ENCODE measurements at places on chromosomes 3 and 15.

DNA sequence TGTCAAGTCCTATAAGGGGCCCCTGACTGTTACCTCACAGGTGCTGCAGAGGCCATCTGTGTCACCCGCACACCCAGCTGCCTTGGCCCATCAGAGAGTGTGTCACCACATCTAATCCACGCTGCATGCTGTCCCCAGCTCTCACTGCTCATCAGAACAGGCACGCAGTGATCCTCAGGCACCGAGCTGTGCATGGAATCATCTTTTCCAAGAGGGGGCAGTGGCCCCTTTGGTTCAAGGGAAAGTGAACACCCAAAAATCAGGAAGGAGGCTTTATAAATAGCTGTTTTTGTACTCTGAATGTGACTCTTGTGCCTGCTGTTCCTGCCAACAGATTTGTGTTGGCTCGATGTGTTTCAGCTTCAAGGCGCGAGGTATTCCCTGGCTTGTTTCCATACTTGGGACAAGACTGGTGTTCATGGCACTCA, 110.3 kb upstream of the ETV5 start:
- H3K4me3 ChIP-seq: no peak overlapping the region
- peaks cover 48% of the 10 kb centered on the region for H3K4me1 ChIP-seq
- no peaks in the 10 kb centered on the region for H3K36me3 ChIP-seq

GRCh38 chr15:98358971-98359370, 289.4 kb upstream of the IGF1R start:
- H3K4me1 ChIP-seq: no peaks in the 10 kb centered on the region
- H3K4me3 ChIP-seq: no peak overlapping the region
- H3K27ac ChIP-seq: no peak overlapping the region
- no peaks in the 10 kb centered on the region for H3K36me3 ChIP-seq
- DNase-seq: no peak

DNA sequence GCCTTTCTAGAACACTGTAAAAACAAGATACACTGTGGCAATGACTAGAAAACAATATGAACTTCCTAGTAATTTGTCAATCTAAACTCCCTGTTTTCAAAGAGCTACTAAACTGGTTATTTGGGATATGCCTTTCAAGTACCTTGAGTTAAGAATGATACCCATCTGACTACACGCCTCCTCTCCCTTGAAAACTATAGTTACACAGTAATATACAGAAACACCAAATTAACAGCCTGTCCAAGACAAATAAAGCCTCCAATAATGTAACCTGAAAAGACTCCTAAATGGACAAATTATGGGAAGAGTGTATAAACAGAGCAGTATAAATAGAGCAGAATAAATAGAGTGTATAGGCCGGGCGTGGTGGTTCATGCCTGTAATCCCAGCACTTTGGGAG, 70.1 kb downstream of the SMARCC1 start:
- no peaks in the 10 kb centered on the region for H3K27me3 ChIP-seq
- no peak overlapping the region for H3K4me3 ChIP-seq
- H3K36me3 ChIP-seq: peaks cover 36% of the 10 kb centered on the region
- H3K4me1 ChIP-seq: no peaks in the 10 kb centered on the region
- DNase-seq: no peak
- no peak overlapping the region for H3K27ac ChIP-seq

GRCh38 chr3:57778494-57778893, 22.4 kb downstream of the SLMAP start:
- no peak for DNase-seq
- no peaks in the 10 kb centered on the region for H3K27me3 ChIP-seq
- H3K27ac ChIP-seq: no peak overlapping the region
- H3K36me3 ChIP-seq: no peaks in the 10 kb centered on the region

GRCh38 chr3:133371676-133372075, 28.2 kb upstream of the BFSP2 start:
- no peak overlapping the region for H3K27ac ChIP-seq
- H3K4me1 ChIP-seq: peaks cover 9% of the 10 kb centered on the region
- no peaks in the 10 kb centered on the region for H3K27me3 ChIP-seq
- no peak overlapping the region for H3K4me3 ChIP-seq
- DNase-seq: no peak
- no peaks in the 10 kb centered on the region for H3K36me3 ChIP-seq

GRCh38 chr3:46496746-46497555, 825 bp upstream of the RTP3 start:
- peak; percentile 26 for DNase-seq
- H3K36me3 ChIP-seq: no peaks in the 10 kb centered on the region
- H3K27me3 ChIP-seq: peaks cover 3% of the 10 kb centered on the region
- peaks cover 24% of the 10 kb centered on the region for H3K4me1 ChIP-seq
- H3K27ac ChIP-seq: no peak overlapping the region

GRCh38 chr3:40971191-40972168, 227.8 kb upstream of the CTNNB1 start:
- no peak overlapping the region for H3K4me3 ChIP-seq
- H3K27me3 ChIP-seq: no peaks in the 10 kb centered on the region
- peaks cover 44% of the 10 kb centered on the region for H3K4me1 ChIP-seq
- peak overlapping the region; percentile 89 for H3K27ac ChIP-seq
- no peaks in the 10 kb centered on the region for H3K36me3 ChIP-seq
- peak; percentile 93 for DNase-seq

GRCh38 chr15:45670091-45670490, 35.3 kb downstream of the SQOR start:
- no peaks in the 10 kb centered on the region for H3K4me1 ChIP-seq
- DNase-seq: peak; percentile 20
- no peak overlapping the region for H3K4me3 ChIP-seq
- peak overlapping the region; percentile 13 for H3K27ac ChIP-seq
- H3K27me3 ChIP-seq: no peaks in the 10 kb centered on the region

DNA sequence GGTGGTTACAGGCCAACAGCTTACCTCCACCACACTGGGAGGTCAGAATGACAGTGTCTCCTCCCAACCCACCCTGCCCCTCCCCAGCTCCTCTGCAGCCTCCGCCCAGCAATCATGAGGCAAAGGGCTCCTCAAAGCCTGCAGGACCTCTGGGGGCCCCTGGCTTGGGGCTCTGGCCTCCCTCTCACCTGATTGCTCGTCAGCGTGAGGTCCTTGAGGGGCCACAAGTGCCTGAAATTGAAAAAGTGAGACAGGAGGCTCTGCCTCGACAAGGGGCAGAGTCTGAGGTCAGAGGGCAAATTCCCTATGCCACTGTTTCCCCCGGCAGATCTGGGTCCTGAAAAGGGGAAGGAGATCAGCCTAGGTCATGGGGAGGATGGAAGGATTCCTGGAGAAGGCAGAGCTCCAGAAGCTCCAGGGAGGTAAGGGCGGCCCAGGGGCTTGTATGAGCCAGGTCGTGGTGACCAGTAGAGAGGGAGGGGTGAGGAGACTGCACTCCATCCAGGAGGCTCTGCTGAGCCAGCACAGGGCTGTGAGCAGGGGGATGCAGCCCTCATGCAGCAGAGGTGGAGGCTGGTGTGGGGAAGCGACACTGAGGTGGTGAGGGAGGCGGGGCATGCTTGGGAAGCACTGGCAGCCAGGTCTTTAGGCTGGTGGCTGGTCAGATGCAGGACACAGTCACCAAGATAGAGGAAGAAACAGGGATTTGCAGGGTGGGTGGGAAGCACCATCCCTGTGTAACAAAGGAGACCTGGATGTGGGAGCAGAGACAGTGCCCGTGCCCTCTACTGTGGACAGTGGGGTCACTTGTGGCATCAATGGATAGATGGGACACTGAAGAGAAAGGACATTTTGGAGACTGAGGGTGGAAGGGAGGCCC, 20.1 kb downstream of the ALS2CL start:
- peaks cover 23% of the 10 kb centered on the region for H3K4me1 ChIP-seq
- H3K27me3 ChIP-seq: peaks cover 9% of the 10 kb centered on the region
- H3K4me3 ChIP-seq: no peak overlapping the region
- DNase-seq: no peak
- H3K27ac ChIP-seq: no peak overlapping the region
